ENCODE measurements at places on chromosomes 3 and 15.

DNA sequence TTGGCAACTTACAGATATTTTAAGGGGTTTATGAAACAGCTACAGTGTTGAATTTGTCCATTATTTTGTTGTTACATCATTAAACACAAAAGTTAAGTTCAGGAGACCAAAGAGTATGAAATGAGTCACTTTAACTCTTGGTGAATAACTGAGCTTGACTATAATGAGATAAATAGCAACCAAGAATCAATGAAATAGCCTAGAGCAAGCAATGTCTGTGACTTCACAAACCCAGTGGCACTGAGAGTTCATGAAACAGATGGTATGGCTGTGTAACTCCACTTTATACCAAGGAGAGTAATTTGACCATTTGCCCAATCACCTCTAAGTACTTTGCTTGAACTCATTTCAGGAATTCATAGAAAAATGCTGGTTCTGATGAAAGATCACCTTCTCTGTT lies 169.6 kb upstream of the GADL1 start:
- DNase-seq, result no peak

GRCh38 chr3:132662212-132662611 lies 2.1 kb downstream of the UBA5 start:
- no peak for DNase-seq

DNA sequence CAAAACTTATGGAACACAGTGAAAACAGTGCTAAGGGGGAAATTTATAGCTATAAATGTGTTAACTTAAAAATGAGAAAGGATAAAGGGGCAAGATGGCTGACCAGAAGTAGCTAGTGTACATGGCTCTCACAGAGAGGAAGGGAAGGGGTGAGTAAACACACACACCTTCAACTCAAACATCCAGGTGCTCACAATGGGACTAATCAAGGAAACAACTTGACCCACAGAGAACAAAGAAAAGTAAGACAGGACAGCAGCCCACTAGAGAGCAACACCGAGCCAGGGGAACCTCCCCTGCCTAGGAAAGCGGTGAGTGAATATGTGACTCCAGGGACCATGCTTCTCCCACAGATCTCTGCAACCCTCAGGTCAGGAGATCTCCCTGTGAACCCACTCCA lies 85.0 kb upstream of the UBP1 start:
- no peak for DNase-seq

- DNase-seq, result no peak
Observed at GRCh38 chr3:121096953-121097352, 188.9 kb downstream of the STXBP5L start.

GRCh38 chr3:99854756-99855298 lies 37.2 kb downstream of the CMSS1 start:
- no peak for DNase-seq

DNA sequence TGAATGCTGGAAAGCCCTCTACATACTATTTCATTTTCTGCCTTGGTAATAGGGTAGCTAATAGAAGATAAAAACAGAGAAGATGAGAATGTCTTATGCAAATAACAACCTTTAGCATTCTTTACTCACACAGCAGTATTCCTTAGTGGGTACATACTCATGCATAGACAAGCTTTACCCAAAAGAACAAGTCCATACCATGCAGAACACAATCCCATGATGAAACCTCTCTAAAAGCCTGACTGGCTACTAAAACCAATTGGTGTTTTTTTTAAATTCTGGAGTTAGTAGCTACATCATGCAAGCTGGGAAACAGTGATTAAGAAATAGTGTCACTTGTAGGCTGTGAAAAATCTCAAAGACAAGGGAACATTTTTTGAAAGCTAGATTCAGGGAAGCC lies 104.8 kb downstream of the DHX30 start:
- DNase-seq, result no peak

GRCh38 chr15:70345251-70346019 lies 247.7 kb upstream of the TLE3 start:
- no peak for DNase-seq
